ENCODE measurements at places on chromosomes 4 and X.

DNA sequence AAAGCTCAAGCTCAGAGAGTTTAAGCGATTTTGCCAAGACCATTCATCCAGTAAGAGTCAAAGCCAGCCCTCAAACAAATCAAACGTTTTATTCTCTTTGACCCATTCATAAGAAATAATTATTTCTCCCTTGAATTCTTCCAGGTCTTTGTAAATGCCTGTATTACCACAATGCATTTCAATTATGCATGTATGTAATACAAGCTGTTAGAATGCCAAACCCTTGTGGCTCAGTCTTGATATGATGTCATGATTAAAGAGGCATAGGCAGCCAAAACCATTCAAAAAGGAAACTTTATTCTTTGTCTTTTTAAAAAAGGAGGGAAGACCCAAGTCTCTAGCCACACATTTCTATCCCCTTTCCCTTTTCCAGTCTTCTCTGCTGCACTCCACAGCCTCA, 56.5 kb upstream of the PGM2 start:
- DNase-seq: no peak

GRCh38 chr4:105186701-105187161, 40.1 kb downstream of the TET2 start:
- DNase-seq: peak; percentile 10

DNA sequence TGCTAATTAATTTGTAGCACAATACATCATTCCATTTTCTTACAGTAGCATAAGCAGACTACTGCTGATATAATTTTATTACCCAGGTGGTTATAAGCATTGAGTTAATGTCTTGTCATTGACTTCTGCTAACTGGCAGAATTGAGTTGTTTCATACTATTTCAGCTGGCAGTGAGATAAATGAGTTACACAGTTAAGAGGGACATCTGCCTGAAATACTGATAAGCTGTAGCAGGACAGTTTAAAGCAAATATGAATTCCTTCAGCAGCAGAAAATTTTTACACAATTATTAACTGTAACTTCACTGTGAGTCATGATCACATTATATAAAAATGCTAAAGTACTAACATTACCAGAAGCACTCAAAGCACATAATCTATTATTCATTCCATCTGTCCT, 326.8 kb downstream of the INPP4B start:
- no peak for DNase-seq

- peak; percentile 37 for DNase-seq
These were observed 868 bp downstream of the AFAP1 start for GRCh38 chr4:7938609-7939376.

GRCh38 chrX:16039834-16040233, 83.5 kb upstream of the GRPR start:
- no peak for DNase-seq

GRCh38 chr4:10316851-10317250, 140.4 kb downstream of the ZNF518B start:
- no peak for DNase-seq

- DNase-seq: no peak
These were observed 186.2 kb downstream of the RCHY1 start for GRCh38 chr4:75327804-75328512.

- no peak for DNase-seq
These were observed 99.5 kb downstream of the ZNF827 start for GRCh38 chr4:145839151-145839550.

DNA sequence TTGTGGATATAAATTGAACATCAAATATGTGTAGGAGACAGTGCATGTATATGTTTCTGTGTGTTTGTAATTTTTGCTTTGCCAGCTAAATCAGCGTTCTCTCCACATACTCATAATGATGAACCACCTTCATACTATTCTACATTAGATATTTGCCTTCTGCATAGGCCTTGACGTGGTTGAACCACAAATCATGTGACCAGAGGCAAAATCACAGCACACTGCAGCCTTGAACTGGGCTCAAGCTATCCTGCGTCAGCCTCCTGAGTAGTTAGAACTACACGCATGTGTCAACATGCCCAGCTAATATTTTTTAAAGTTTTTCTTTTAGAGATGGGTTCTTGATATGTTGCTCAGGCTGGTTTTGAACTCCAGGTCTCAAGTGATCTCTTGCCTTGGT, 9.5 kb downstream of the UBQLN2 start:
- no peak for DNase-seq

DNA sequence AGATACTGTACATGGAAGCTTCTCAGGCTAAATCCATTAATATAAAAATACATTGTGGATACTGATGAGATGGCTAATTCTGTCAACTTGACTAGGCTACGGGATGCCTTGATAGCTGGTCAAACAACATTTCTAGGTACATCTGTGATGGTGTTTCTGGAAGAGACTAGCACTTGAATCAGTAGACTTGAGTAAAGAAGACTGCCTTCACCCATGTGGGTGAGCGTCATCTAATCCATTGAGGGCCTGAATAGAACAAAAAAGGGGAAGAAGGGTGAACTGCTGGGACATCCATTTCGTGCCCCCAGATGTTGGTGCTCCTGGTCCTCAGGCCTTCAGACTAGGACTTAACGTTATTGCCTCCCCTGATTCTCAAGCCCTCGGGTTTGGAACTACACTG, 3.7 kb upstream of the SRP72 start:
- DNase-seq: no peak

DNA sequence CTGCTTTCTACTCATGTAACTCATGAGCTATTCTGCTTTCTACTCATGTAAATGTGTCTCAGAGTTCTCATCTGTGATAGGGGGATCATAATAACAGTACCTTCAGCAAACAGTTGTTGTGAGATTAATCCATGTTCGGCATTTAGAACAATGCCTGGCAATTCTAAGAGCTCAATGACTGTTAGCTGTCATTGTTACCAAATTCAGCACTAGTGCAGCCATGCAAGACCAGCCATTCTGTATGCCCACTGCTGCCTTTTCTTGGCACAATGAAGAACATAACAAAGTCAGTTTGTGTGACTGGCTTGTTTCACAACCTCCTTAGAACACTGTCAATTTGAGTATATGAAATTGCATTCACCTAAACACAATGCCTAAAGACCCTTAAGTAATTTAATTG, 163.2 kb downstream of the ANK2 start:
- no peak for DNase-seq

Measured in heart right ventricle (tissue), 16 donors.